ENCODE measurements at places on chromosomes 7 and 10. TPM values are rescaled to one million over a fixed set of nuclear protein-coding genes. Genes with fewer than 3 reads are reported as not detected.

- H3K27ac ChIP-seq: no peak overlapping the region
- DNase-seq: no peak
- no peaks in the 10 kb centered on the region for H3K27me3 ChIP-seq
- H3K36me3 ChIP-seq: no peaks in the 10 kb centered on the region
- H3K4me1 ChIP-seq: no peaks in the 10 kb centered on the region
These were observed 307.7 kb downstream of the ADRA2A start for GRCh38 chr10:111384556-111384955.

DNA sequence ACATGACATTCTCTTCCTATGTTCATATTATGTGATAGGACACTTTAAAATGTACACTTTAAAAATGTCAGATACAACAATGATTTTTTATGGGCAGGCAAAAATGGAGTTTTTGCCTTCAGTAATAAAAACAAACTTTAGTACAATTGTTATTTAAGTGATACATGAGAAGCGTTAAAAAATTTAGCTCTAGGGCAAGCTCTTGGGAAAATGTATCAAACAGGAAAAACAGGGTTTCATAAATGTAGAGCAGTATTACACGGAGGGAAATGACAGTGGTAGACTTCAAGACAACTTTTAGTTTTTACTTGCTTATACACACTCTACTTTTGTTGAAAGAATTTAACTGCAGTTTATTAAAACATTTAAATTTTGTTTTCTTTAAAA is 1.5 kb downstream of the FHIP2A start:
- H3K4me3 ChIP-seq: peak overlapping the region; percentile 88
- peaks cover 11% of the 10 kb centered on the region for H3K36me3 ChIP-seq
- H3K27ac ChIP-seq: peak overlapping the region; percentile 100
- no peak for DNase-seq
- peaks cover 74% of the 10 kb centered on the region for H3K4me1 ChIP-seq
- no peaks in the 10 kb centered on the region for H3K27me3 ChIP-seq

DNA sequence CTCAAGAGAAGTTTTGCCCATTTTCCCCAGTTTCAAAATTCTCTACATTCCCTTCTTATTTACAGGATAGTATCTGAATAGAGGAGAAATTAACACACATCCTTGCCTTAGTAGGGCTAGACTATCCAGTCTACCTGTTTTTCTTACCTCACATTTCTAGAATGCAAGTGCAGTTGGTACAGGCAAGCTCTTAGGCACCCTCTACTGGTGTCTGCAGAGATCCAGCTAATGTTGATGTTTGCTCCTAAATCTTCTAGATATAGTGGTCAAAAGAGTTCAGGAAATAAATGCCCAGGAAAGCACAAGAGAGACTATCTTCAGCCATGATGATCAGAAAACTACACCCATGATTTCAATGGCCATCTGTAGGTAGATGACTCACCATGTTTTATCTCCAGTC is 205.3 kb downstream of the HTR7 start:
- no peak overlapping the region for H3K27ac ChIP-seq
- H3K4me3 ChIP-seq: no peak overlapping the region
- H3K27me3 ChIP-seq: peaks cover 6% of the 10 kb centered on the region
- H3K4me1 ChIP-seq: no peaks in the 10 kb centered on the region

GRCh38 chr7:28474282-28474638 is 61.9 kb downstream of the CREB5 start:
- H3K36me3 ChIP-seq: no peaks in the 10 kb centered on the region
- H3K4me1 ChIP-seq: peaks cover 27% of the 10 kb centered on the region
- peaks cover 2% of the 10 kb centered on the region for H3K27me3 ChIP-seq
- H3K4me3 ChIP-seq: no peak overlapping the region
- DNase-seq: no peak
- no peak overlapping the region for H3K27ac ChIP-seq

GRCh38 chr10:72753760-72754231 is 61.9 kb downstream of the MCU start:
- DNase-seq: no peak
- no peaks in the 10 kb centered on the region for H3K27me3 ChIP-seq
- H3K36me3 ChIP-seq: peaks cover 2% of the 10 kb centered on the region
- H3K27ac ChIP-seq: peak overlapping the region; percentile 4

DNA sequence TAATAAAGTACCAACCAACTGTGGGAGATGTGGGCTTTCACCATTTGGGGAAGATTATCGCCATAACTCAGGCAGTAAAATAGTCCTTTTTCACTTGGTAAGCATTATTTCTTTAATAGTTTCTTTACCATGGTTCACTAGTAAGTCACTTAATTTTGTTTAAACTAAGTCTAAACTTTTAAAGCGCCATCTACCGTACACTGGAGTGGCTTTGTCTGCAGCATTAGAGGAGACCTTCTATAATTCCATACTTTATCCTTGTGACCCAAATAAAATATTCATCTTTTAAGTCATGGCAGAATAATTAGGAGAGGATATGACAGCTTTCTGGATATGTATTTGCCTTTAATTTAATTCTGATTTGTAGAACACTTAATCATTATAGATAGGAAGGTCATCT is 468.0 kb downstream of the MAGI2 start:
- H3K4me3 ChIP-seq: no peak overlapping the region
- H3K36me3 ChIP-seq: no peaks in the 10 kb centered on the region
- H3K27me3 ChIP-seq: no peaks in the 10 kb centered on the region
- no peak for DNase-seq

GRCh38 chr7:40437936-40438634 is 303.3 kb downstream of the SUGCT start:
- H3K27ac ChIP-seq: peak overlapping the region; percentile 95
- peak overlapping the region; percentile 10 for H3K4me3 ChIP-seq
- H3K4me1 ChIP-seq: peaks cover 52% of the 10 kb centered on the region
- H3K36me3 ChIP-seq: peaks cover 16% of the 10 kb centered on the region
- DNase-seq: no peak
- no peaks in the 10 kb centered on the region for H3K27me3 ChIP-seq

DNA sequence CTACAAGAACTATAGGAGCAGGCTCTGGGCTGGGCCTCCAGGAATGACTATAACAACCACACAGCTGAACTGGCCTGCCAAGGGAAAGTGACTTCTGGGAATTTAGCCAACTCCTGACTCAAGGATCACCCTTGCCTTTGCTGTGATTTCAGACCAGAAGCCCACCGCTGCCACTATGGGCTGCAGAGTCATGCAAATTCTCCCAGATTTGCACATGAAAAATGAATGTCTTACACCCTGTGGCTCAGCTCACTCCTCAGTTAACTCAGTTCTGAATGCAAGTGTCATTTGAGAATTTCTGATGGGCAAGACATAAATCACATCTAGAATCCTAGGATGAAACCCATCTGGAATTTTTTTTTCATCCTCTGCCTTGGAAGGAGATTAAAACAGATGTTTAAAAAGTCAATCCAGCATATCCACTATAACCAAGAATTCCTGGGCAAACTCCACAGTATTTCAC is 186.5 kb upstream of the BET1 start:
- H3K27me3 ChIP-seq: no peaks in the 10 kb centered on the region
- no peak overlapping the region for H3K4me3 ChIP-seq
- DNase-seq: no peak

- no peak for DNase-seq
- H3K4me1 ChIP-seq: peaks cover 64% of the 10 kb centered on the region
- no peaks in the 10 kb centered on the region for H3K27me3 ChIP-seq
- H3K4me3 ChIP-seq: peak overlapping the region; percentile 11
- peak overlapping the region; percentile 86 for H3K27ac ChIP-seq
These were observed 139.7 kb downstream of the ADK start for GRCh38 chr10:74290708-74291107.

DNA sequence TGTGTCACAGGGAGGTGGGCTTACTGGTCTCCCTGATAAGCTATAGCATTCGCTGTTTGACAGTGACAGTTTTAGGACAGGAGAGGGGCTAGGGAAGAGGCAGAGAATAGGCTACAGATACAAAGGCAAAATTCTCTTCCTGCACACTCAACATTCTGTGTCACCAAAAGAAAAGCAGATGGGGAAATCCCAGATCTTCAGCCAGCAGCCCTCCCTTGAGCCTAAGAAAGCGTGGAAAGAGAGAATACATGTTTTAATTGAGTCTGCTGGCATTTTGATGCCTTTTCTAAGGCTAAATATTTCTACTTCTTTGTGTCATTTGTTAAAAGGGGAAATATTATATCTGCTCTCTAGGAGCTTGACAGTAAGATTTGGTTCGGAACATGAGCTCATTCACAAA is 247.0 kb downstream of the TRIL start:
- DNase-seq: no peak
- no peak overlapping the region for H3K4me3 ChIP-seq
- peaks cover 3% of the 10 kb centered on the region for H3K36me3 ChIP-seq
- no peak overlapping the region for H3K27ac ChIP-seq

The WNT16 gene
- total RNA-seq: 0.81 TPM

The AGR2 gene
- not detected for total RNA-seq

The RALA gene
- 30.5 TPM for total RNA-seq

Data from osteocyte (in vitro differentiated cells).